HEK293T (cell line): ENCODE measurements at places on chromosomes 3 and 15.

DNA sequence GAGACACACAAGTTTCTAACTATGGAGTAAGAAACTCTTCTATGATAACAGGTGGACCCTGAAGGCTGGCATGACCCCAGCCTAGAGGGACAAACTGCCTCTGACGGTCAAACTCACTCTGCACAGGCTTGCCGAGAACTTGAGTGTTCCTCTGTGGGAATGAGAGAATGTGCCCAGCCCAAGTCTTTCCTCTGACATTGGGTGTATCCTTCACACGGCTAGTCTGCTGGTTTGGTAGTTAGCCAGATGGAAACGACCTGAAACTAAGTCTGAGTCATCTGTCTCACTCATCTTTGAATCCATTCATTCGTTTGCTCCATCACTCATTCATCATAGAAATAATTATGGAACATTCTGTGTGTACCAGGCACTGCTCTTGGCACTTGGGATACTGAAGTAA, 198.4 kb downstream of the ATP10A start:
- no peak for DNase-seq

GRCh38 chr15:36178303-36178633, 401.2 kb upstream of the CDIN1 start:
- DNase-seq, result no peak

DNA sequence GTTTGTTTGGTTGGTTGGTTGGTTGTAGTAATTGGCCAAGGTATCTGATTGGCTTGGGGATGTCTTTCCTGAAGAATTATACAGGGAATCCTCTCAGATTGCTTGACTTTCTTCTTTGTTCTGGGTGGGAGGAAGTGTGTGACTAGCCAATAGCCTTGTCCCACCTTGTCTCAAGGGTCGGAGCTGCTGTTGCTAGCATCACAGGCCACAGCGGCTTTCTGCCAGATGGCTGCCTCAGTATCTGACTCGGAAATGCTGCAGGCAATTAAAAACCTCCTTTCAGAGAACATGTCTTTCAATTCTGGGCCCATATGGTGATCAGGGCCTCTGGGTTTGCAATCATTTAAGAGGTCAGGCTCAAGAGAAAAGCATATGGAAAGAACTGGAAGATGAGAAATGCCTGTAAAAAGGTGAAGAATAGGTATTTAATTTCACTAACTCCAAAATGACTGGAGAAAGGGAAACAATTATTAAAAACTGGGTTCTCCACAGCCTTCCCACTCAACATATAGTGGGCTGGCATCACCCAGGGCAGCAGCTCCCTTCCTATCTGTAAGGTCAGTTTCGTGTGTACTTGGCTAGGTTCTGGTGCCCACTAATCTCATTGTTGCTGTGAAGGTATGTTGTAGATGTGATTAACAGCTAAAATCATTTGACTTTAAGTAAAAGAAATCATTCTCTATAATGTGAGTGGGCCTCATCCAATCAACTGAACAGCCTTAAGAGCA, 32.4 kb downstream of the TGFBR2 start:
- DNase-seq, result no peak

DNA sequence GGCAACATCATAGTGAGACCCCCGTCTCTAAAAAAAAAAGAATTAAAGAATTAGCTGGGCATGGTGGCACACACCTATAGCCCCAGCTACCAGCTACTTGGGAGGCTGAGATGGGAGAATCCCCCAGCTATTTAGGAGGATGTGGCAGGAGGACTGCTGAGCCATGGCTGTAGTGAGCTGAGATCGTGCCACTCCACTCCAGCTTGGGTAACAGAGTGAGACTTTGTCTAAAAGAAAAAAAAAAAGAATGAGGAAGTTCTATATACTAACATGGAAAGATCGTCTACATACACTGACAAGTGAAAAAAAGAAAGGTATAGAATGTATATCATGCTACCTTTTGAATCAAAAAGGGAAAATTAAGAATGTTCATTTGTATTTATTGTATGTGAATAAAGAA, 83.9 kb upstream of the CDAN1 start:
- DNase-seq, result no peak

- DNase-seq, result no peak
Observed at GRCh38 chr15:24898715-24899272, 56.0 kb upstream of the SNRPN start.

DNA sequence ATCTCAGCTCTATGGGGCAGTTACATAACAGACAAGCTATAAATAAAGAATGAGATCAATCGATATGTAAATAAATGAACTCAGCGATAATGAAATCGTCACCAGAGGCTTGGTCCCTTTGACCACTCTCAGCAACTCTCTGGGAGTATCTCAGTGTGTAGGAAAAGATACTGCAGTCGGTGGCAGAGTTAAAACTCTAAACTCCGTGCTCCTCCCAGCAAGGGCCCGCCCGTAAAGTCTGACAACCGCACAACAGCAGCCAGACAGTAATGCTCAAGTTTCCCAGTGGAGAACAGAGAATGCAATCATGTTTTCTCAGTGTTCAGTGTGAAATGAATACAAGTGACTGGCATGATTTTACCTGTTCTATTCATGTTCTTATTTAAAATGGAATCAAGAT, 28.3 kb upstream of the IGF1R start:
- DNase-seq, result peak; percentile 55
